ENCODE measurements at places on chromosomes 16 and 17.
A peak's percentile ranks its signal among the peaks of the same experiment; 100 is the strongest.

GRCh38 chr16:82432261-82432660, 194.5 kb upstream of the CDH13 start:
- DNase-seq = no peak

- DNase-seq = no peak
Observed at GRCh38 chr17:5840811-5841446, 229.2 kb upstream of the WSCD1 start.

GRCh38 chr16:10126686-10127085, 55.5 kb downstream of the GRIN2A start:
- no peak for DNase-seq

GRCh38 chr16:58040945-58041627, 15.5 kb downstream of the MMP15 start:
- no peak for DNase-seq

- no peak for DNase-seq
Observed at GRCh38 chr16:12086822-12087221, 110.3 kb downstream of the SNX29 start.

GRCh38 chr16:3690470-3690928, 26.8 kb downstream of the TRAP1 start:
- peak; percentile 77 for DNase-seq

GRCh38 chr17:57110152-57110542, 25.1 kb downstream of the AKAP1 start:
- DNase-seq = no peak

DNA sequence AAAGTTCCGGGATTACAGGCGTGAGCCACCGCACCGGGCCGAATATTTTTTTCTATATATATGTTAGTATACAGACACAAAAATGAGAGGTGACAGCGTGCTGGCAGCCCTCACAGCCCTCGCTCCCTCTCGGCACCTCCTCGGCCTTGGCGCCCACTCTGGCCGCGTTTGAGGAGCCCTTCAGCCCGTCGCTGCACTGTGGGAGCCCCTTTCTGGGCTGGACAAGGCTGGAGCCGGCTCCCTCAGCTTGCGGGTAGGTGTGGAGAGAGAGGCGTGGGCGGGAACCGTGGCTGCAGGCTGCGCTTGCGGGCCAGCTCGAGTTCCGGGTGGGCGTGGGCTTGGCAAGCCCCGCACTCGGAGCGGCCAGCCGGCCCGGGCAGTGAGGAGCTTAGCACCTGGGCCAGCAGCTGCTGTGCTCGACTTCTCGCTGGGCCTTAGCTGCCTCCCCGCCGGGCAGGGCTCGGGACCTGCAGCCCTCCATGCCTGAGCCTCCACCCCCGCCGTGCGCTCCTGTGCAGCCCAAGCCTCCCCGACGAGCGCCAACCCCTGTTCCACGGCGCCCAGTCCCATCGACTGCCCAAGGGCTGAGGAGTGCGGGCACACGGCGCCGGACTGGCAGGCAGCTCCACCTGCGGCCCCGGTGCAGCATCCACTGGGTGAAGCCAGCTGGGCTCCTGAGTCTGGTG, 1.9 kb upstream of the DPEP3 start:
- DNase-seq = no peak

DNA sequence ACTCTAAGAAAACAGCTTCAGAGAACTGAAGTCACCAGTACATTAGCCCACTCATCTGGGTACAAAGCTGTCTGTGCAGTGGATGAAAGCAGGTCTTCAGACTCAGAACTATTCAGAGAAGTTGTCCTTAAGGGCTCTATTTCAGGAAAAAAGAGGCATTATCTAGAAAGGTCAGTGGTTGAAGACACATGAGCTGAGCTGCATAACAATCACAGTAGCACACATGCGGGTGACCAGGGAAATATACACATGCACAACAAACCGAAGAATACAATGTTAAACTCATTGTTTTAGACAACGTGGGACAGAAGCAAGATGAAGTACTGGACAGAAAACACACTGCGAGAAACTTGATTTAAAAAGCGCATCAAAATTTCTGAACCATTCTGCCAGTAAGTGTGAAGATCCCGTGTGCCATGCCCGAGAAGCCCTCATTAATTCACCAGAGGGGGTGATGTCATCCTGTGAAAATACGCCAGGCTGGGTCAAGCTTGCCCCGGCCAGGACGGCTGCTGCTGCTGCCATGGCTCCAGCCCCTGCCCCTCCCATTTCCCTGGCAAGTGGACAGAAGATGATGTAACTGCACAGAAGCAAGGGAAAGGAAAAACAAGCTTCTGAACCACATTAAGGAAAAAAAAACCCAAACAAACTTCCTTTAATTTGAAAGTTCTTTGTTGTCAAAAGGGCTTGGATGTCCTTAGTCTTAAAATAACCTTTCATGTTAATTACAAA, 10.1 kb downstream of the DYNC1LI2 start:
- no peak for DNase-seq

- DNase-seq = no peak
Observed at GRCh38 chr16:86513471-86514277, 3.3 kb downstream of the FOXF1 start.

DNA sequence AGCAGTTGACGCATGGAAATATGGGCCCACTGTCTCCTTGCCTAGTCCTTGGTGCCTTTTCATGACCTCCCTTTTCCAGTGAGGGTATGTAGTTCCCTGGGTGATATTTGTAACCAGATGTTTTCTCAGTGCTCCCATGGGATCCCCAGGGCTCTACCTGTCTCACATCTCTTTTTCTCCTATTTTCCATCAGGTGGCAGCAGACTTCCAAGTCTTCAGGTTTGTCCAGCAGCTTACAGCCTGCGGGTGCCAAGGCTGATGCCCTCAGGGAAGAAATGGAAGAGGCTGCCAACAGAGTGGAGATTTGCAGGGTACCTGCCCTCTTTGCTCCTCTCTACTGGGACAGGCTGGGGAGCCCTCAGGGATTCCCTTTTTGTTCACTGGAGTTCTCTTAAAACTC, 89.1 kb downstream of the ELAC2 start:
- no peak for DNase-seq

- no peak for DNase-seq
Observed at GRCh38 chr17:40284085-40284713, 3.5 kb upstream of the CDC6 start.

- no peak for DNase-seq
Observed at GRCh38 chr16:67263201-67263600, 14.4 kb downstream of the SLC9A5 start.

- DNase-seq = no peak
Observed at GRCh38 chr16:14399378-14400284, 230.4 kb downstream of the PARN start.

DNA sequence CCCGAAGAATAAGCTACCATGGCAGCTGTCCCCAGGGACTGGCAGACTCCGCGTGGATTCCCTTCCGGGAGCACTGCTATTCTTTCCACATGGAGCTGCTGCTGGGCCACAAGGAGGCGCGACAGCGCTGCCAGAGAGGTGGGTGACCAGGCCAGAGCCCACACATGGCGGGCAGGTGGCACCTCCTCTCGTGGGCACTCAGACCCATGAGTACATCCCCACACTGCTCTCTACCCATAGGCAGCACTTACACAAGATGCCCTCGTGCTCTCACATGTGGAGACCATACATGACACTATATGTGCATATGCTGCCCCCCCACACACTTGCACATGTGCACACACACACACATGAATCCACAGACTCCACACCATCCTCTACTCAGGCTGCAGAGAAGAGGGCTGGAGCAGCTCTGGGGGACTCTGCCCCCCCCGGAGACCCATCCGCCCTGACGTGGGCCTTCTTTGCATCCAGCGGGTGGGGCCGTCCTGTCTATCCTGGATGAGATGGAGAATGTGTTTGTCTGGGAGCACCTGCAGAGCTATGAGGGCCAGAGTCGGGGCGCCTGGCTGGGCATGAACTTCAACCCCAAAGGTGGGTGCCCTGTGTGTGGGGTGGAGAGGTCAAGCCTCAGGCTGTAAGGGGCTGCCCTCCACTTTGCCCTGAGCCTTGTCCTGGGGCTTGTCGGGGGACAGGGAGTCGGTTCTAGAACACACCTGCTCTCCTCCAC, 62.9 kb downstream of the MRC2 start:
- DNase-seq = no peak

GRCh38 chr17:35947156-35947585, 3.7 kb upstream of the LYZL6 start:
- DNase-seq = no peak

- DNase-seq = no peak
Observed at GRCh38 chr16:88812513-88813268, 963 bp upstream of the APRT start.

- DNase-seq = no peak
Observed at GRCh38 chr17:4947411-4948165, 742 bp downstream of the PFN1 start.

- DNase-seq = no peak
Observed at GRCh38 chr16:77335652-77336234, 99.1 kb downstream of the ADAMTS18 start.

GRCh38 chr17:7262192-7262934, at the start of gene CLDN7:
Gene CLDN7, minus strand, starts transcription at chr17:7262478. Its CDS starts 435 bp downstream, at chr17:7262043.
- DNase-seq = no peak

DNA sequence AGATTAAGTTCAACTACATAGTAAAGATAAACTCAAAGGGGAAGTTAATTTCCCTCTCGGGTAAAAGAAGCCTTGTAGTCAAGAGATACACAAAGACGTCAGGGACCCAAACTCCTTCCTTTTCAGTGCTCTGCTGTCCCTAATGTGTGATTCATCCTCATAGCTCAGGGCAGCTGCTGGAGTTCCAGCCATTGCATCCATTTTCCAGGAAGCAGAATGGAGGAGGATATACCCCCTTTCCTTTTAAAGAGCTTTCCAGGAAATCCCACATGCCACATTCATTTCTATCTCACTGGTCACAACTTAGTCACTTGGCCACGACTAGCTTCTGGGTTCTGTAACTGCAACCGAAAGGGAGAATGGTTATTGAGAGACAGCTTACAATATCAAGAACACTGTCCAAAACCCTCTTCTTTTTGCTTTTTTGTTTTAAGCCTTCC, 95.3 kb downstream of the SOCS1 start:
- DNase-seq = no peak

- DNase-seq = no peak
Observed at GRCh38 chr17:8062435-8062806, 23.6 kb downstream of the ALOX15B start.

DNA sequence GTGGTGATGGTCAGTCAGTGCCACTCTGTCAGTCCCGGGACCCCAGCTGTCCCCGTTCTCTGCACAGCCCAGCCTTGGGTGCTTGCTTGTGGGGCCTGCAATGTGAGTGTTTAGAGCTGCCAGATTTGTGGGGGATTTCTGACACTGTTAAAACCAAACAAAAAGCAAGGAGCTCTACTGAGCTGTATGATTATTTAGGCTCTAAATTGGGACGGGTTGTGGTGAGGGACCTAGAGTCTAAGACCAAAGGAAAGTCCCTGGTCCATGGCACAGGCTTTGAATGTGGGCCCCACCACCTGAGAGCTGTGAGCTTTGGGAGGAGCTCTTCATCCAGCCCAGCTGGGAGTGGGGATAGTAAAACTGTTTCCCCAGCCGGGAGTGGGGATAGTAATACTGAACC, 63.3 kb downstream of the KSR1 start:
- no peak for DNase-seq

GRCh38 chr16:70759666-70760065, 41.3 kb downstream of the VAC14 start:
- no peak for DNase-seq

DNA sequence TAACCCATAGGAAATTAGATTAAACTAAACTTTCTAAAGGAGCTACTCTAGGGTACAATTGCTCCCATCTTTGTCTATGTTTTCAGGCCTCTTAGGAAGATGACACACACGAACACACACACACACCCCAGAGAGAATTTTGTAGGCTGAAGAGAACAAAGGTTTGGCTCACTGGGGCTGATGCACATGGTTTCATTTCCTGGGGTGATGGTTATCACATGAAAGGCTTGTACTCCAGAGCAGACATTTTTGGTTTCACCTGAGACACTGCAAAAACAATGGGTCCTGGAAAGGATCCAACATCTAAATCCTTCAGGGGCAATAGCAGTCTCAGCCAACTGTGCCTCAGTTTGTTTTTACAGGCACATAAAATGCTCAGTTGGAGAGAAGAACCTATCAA, 62.8 kb downstream of the GRB7 start:
- DNase-seq = no peak

DNA sequence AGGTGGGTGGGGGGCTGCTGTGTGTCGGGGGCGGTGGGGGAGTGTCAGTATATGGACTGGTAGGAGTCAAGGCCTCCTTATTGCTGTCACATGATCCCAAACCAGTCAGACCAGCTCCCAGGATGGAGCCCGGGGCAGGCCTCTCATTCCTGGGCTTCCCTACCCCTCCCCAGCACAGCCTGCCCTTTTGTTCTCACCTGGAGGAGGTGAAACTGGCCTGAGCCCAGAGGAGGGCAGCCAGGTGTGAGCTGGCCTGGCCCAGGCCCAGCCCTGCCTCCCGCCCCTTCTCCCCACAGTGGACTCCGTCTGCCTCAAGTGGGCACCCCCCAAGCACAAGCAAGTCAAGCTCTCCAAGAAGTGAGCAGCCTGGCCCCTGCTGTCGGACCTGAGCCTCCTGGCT, 4.6 kb downstream of the PRSS8 start:
- no peak for DNase-seq

DNA sequence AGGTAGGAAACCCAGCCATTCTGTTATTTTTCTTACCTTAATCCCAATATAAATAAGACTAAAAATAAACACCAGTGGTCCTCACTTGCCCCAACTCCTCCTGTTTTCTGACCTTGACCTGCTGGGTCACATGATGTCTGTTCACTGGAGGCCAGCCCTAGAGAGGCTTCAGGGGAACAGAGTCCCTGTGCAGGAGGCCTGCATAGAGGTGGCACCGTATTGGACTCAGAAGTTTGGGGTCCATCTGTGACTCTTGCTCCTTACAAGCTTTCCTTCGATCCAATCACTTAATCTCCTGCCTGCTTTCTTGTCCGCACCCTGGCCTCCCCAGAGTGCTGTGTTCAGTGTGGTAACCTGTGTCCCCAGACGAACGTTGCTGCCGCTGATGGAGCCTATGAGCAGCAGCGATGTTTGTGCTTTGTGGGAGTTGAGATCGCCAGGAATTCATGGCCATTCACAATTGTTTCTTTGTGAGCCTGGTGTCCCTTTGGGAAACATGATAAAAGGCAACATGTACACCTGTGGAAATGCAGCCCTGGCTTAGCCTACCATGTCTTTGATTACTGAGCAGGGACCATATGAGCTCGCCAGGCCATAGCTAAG, 4.7 kb downstream of the IGSF6 start:
- no peak for DNase-seq

DNA sequence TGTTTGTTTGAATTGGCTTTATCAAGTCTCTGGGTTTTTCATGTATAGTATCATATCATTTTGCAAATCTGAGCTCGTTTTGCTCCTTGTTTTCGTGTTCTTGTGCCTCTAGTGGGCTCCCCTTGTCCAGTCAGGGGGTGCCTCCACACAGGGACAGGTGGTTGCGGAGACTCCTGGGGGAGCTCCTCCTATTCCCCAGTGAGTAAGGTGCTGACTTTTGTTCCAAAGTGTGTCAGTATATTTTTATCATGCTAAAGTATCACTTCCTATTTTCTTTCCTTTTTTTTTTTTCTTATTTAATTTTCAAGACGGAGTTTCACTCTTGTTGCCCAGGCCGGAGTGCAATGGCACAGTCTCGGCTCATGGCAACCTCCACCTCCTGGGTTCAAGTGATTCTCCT, 30.3 kb upstream of the IL17C start:
- no peak for DNase-seq

- DNase-seq = no peak
Observed at GRCh38 chr17:231966-232807, 50.7 kb upstream of the DOC2B start.
